Activated T-cell treated with anti-CD3 and anti-CD28 coated beads for 48 hours (primary cell): ENCODE measurements at places on chromosomes 11 and 22.

GRCh38 chr22:49899530-49899929 lies 18.7 kb downstream of the ALG12 start:
- no peak for DNase-seq

DNA sequence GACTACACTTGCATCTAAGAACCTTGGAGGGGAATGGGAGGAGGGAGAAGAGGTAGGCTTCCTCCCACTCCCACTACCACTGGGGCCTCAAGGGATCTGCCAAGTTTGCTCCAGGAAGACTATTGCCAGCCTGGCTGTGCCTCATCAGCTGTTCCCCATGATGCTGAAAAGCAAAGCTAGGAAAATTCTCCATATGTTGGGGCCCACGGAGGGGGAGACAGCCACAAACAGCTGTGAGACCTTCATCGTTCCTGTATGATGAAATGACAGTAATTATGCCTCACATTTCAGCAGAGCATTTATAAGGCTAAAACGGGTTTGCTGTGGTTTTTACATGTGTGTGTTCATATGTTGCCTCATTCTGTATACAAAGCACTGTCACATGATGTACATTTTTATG lies 6.7 kb downstream of the DSCAML1 start:
- DNase-seq = no peak

DNA sequence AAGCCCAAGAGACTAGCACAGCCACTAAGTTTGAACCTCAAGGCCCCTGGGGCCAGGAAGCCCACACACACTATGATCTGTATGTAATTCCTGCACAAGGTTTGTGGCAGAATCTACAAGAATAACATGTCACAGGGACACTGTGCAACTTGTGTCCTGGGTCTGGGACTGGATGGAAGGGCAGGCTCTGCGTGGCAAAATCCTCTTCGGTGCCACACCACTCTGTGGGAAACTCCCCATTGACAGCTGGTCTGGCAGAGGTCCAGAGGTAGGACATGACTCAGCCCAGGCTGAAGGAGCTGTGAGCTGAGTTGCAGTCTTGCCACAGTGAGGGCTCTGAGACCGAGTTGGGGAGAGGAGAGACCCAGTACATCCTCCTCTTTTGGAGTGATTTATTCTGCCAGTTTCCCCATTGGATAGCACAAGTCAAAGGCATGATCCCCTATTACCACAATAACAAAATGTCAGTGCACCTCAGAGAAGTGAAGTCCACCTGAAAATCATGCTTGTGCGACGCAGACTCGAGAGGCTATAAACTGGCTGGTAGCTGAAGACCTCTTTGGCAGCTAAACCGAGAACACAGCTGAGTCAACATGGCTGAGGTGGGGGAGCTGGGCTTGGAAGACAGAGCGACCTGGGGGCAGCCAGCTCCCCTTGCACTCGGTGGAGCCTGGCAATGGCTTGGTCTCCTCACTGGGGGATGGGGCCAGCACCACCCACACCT lies 23.3 kb upstream of the SERPIND1 start:
- peak; percentile 25 for DNase-seq

DNA sequence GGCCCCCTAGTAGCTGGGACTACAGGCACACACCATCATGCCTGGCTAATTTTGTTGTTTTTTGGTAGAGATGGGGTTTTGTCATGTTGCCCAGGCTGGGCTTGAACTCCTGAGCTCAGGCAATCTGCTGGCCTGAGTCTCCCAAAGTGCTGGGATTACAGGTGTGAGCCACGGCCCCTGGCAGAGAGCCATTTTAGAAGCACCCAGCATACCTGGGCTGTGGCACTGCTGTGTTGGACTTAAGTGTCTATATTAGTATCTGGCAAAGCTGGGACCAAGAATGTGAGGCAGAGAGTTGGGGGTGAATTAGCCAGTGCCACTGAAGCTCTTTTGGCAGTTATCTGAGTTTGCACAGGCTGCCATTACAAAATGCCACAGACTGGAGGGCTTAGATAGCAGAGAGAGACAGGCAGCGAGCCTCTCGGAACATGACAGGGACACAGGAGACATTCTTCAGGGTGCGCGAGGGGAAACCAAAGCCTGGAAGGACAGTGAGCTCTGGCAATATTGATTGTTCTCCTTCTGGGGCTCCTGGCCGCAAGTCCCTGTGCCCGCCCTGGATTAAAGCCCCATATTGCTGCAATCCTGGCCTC lies 87.7 kb upstream of the ALX4 start:
- no peak for DNase-seq

DNA sequence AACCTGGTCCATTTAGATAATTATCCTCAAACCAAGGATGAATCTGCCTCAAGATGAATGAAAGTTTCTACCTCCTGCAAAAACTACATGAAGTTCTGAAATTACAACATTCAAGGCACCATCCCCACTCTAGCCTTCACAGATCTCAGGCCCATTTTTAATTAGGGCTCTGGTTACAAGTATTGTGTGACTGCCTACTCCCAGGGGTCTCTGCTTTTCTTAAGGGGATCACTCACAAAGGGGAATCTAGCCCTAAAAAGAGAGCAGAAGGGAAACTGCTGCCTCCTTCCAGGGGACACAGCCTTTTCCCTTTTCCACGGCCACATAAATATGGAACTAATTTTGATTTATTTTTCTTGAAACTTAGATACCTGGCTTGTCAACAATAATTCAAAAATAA lies 17.4 kb upstream of the TMEM135 start:
- no peak for DNase-seq

GRCh38 chr11:15711311-15711710 lies 596.6 kb downstream of the INSC start:
- DNase-seq = no peak

GRCh38 chr22:43542681-43543521 lies 131.1 kb downstream of the MPPED1 start:
- DNase-seq = no peak

DNA sequence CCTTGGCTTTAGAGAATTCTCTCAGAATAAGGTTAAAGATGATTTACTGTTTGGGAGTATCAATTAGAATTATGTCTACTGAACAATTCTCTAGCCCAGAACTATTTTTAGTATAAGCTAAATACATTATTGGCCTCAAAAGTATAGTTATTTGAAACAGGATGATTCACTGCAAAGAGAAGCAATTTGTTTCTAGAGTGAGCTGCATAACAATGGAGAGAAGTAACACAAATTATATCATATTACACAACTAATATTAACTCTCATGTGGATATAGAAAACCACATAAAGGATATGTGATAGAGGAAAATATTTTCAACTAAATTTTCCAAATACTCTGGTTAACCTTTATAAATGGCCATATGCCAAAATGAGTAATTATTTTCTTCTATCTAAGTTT lies 24.9 kb downstream of the PGM2L1 start:
- DNase-seq = no peak

- no peak for DNase-seq
Observed at GRCh38 chr11:114782650-114783310, 104.5 kb downstream of the NXPE2 start.

DNA sequence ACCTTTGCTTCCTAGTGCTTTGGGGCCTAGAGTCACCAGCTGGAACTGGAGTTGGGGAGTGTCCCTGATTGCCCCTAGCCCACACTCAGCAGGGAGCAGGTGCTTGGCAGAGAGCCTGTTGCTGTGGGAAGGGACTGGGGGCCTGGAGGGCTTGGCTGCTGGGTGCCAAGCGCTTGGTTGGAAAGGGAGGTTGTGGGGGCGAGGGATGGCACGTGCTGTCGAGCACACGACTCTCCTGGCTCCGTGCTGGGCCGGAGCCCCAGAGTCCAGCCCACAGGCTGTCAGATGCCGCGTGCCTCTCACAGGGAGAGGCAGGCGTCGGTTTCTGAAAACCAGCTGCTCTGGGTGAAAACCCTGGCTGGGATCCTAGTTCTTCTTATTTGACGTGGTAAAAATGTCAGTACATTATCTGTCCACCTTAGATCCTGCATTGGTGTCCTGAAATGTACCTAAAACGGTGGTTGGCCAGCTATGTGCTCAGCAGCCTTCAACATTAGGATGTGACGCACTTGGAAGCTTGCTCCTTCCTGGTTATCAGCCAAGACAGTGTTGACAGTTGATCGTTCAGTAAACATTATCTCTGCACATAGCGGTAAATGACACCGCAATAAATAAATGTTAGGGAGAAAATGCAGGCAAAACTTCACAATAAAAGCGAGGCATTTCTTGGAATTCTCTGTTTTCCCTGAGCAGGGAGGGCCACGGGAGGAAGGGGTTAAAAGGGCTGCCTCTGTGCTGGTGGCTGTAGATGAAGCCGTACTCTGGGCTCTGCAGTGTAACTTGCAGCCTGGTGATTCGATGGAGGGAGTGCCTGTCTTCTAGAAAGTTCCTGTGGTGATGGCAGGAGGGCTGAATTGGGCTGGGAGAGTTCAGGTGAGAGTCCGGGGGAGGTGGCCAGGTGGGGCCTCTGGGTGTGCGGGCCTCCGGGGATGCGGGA lies 29.2 kb downstream of the GRAMD4 start:
- DNase-seq = no peak

DNA sequence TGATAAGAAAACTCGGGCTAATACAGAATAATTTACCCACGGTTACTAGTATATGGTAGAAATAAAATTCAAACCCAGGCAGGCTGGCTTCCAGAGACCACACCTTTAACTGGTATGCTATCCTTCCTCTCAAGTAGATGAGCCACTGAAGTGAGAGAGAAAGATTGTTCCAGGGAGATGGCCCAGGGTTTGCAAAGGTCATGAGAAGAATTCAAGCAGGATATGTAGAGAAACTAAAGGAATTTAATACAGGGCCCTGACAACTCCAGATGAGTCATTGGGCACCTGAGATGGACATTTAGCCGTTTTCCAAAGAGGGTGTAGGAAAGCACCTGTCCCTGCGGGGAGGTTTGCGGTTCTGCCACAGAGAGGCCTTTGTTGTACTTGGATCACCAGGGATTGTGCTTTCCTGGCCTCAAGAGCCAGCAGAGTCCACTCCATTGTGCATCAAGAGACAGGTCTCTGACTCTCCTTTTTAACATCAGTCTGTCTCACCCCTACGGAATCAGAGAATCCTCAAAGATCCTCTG lies 152.7 kb upstream of the BLID start:
- DNase-seq = no peak

DNA sequence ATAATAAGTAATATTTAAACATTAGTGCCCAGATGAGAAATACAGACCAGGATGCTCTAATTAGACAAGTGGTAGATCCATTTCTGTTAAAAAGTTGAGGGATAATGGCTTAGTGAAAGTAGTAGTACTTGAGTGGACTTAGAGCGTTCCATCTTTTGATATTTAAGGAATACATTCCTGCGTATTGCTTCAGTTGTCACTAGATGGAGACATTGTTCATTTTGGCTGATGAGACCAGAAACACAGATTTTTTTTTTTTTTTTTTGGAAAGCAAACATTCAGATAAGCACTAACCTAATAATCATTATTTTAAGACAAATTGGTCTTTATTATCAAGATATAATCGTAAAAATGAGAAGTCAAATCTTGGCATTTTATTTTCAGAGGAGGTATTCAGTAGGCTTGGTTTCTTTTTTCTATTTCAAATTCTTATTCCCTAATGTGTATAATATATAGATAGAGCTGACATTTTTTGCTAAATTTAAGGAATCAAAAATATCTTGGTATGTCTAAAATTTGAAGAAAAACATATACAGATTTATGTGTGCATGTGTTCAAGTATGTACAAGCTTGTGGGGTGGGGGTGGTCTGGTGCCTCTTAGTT lies 92.9 kb downstream of the DYNC2H1 start:
- no peak for DNase-seq

- DNase-seq = no peak
Observed at GRCh38 chr11:36191941-36192340, 97.3 kb downstream of the COMMD9 start.
